Activated T-helper 9 cell treated with anti-CD3 and anti-CD28 coated beads, Interleukin-2, amount 50 U/mL, for 16 hours (primary cell): ENCODE measurements at places on chromosomes 3 and 15.

DNA sequence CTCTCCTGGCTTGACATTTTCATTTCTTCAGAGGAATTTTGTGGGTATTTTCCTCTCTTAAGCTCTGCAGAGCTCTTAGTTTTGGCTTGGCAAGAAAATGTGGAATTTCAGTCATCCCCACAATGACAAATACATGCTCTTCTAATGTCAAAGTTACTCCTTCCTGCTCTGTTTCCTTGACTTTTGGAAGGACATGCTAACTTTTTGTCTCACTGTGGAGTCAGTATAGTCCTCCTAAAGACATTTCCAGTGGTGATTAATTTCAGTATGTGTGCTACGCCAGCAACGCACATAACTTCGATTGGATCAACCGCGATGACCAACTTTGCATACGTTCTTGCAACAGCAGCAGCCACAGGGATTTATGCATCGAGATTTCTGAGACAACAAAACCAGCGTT lies 13.3 kb downstream of the EBLN2 start:
- DNase-seq, result no peak

DNA sequence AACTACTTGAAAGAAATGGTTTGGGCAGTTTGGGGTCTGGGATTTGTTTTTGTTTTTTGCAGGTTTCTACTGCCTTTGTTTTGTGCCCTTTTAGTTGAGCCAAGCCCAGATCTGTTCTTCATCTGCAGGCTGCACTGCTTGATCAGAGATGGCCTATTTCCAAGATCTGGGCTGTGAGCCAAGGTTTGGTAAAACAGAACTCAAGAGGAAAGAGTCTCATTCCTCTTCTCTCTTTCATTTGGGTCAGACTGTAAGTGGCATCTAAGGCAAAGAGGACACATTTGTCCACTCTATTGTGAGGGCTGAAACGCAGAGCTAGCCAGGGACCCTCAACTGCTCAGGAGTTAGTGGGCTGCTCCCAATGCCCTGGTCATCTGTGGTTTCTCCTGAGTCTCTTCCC lies 104.4 kb upstream of the UBE3A start:
- DNase-seq, result no peak

DNA sequence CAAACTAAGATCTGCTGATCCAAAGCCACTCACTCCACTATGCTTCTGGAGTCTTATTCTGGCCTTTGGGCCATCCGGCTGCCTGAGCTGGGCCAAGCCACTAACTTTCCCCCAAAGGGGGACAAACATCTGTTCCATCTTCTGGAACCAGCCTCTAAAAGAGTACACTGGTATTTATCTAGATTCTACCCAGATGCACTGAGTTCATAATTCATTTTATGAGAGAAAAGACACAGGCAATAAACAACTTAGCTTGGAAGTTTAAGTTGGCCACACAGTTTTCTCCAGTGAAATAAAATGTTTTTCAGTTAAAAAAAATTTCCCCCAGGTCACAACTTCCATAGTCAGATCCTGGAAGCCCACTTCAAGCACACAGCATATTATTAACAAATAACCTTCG lies 80.1 kb upstream of the ARHGEF3 start:
- no peak for DNase-seq

DNA sequence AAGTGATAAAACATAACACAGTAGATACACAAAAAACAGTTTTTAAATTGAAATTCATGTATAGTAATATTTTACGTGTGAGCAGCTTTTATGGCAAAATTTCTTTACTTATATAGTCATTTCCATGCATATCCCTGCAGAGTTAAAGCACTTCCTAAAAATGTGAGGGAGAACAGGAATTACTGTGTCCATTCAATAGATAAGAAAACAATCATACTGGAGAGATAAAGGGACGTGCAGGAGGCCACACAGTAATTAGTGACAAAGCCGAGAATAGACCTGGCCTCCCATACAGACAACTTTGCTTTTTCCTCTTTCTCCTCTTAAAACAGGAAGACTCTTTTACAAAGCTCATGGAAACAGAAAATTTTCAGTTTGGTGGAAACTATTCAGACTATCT lies 247.5 kb downstream of the CDIN1 start:
- no peak for DNase-seq

GRCh38 chr15:44394062-44394461 lies 33.4 kb upstream of the CTDSPL2 start:
- DNase-seq, result no peak

DNA sequence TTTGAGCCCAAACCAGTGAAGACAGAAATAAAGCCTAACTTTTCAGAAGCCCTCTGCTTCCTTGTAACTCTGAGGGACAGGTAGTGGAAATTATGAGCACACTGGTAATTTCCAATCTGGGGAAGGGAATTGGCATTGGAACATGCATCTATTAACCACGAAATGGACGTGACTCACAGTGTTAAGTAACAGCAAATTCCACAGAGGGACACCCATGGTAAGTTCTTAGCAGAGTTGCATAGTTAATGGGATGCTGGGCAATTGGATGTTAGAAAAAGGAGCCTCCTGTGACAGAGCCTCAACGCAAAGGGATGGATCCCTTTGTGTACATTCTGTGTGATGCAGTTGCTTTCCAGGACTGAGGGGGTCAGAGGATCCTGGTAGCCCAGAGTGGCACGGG lies 168.6 kb downstream of the SEMA6D start:
- no peak for DNase-seq

- DNase-seq, result no peak
Observed at GRCh38 chr3:100891033-100891432, 102.2 kb downstream of the ABI3BP start.

GRCh38 chr3:194439881-194440550 lies 41.0 kb upstream of the GP5 start:
- DNase-seq, result no peak
